PC-3 (cell line): ENCODE measurements at places on chromosomes 16 and 17.

DNA sequence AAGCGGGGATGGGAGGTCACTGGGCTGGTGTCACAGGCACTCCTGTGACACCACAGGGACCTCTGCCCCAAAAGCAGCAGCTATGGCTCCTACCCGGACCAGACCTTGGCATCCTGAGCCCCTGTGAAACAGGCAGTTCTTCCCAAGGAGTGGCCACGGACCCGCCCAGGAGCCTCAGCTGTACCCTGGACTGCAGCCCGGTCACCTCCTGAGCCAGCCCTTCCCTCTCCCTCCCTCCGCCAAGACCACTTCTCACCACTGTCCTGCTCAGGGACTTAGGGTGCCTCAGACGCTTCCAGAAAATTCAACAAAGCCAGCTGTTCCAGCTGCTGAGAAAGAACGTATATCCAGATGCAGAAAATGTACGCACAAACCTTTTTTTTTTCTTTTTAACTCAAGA lies 13.9 kb upstream of the NCBP3 start:
- DNase-seq = no peak

GRCh38 chr16:66935314-66936011 lies at the start of gene CES2:
TSS of gene CES2 (plus strand) at chr16:66935516. CDS start at chr16:66935636, 120 bp downstream.
- DNase-seq = peak; percentile 62

- no peak for DNase-seq
These were observed 250.0 kb downstream of the PRKCA start for GRCh38 chr17:66552371-66552770.

DNA sequence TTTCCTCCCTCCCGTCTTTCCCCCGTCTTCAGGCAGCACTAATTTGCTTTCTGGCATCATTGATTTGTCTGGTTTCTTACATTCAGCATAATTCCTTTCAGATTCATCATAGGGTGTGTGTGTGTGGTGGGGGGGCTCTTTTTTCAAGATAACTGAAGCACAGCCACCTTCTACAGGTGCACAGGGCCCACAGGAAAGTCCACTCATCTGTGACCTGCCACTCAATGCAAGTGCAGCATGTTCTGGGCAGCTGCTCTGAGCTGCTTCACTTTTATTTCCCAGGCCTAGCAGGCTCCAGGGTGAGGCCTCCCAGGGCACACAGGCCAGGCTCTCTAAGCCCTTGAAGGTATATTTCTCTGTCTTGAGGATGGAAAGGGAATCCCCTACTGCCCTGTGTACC lies 35.2 kb upstream of the MYH10 start:
- no peak for DNase-seq

- DNase-seq = no peak
These were observed 16.1 kb downstream of the TEKT5 start for GRCh38 chr16:10678655-10679054.

DNA sequence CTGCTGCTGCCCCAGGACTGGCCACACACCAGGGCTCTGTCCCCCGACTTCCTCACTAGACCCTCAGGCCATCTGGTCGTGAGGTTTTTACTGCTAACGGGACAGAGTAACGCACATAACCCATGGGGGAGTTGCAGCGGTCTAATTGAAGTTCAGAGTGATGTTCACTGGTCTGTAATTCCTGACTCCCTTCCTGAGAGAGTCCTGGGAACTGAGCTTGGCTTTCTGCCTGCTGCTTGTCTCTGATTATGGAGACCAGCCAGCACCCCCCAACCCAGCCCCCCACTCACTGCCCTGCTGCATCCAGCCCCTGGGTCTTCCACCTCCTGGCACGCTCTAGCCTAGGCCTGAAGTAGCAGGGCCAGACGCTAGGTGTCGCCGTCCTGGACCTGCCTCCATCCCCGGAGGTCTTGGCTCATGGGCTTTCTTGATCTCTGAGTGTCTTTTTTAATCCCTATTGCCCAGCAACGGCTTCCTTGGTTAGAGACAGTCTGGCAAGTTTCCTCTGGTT lies 192.9 kb downstream of the CCDC182 start:
- no peak for DNase-seq

- no peak for DNase-seq
These were observed 21.2 kb downstream of the DHODH start for GRCh38 chr16:72029567-72030271.

DNA sequence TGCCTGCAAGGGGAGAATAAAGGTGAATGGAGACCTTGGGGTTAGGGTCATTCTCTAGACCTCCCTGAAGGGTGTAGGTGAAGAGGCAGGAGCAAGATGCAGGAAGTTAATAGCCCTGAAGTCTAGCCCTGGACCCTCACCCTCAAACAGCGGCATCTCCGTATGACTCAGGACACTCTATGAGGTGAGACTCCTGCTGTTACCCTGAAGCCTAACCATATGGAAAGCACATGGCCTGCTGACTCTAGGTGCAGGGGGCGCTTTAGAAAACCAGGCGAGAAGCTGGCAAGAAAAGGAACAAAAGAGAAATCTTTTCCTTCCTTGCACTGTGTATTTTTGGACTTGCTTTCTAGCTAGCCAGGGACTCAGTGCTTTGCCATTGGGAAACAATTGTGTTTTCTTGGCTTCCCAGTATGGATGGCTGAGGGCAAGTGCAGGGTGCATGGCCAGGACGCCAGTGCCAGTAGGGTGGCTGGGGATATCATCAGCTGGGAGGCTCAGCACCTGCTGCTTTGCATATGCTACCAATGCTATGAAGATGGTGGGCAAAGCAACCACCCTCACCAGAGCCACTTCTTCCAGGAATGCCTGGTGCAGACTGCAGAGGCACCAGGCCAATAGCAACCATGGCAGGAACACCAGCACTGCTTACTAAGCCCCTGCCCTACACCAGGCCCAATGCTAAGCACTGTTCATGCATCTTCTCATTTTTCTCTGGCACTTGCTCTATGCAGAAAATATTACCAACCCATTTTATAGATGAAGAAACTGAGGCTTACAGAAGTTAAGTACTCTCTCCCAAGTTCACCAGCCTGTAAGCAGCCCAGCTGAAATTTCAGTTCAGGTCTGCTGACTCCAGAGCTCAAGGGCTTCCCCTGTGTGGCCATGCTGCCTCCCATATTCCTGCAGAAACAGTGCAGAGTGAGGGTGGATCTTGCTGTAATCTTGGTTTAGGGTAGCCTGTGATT lies 425.1 kb downstream of the SLC39A11 start:
- DNase-seq = no peak

GRCh38 chr17:54944796-54945195 lies 23.7 kb downstream of the COX11 start:
- no peak for DNase-seq

DNA sequence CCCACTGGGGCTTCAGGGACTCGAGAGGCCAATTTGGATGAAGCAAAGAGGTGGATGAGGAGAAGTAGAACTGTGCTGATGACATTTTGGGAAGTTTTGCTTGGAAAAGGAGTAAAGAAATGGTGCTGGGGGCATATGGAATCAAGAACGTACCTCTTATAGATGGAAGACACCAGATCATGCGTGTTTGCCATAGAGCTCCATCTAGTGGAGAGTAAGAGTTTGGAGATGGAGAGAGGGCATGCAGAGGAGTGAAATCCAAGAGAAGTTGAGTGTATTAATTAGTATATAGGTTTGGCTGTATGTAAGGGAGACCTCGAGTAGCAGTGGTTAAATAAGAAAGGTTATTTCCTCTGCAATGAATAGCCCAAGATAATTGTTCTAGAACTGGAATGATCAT lies 56.0 kb downstream of the SHISA6 start:
- DNase-seq = peak; percentile 18

GRCh38 chr17:81371910-81372760 lies 23.1 kb upstream of the BAHCC1 start:
- peak; percentile 39 for DNase-seq

DNA sequence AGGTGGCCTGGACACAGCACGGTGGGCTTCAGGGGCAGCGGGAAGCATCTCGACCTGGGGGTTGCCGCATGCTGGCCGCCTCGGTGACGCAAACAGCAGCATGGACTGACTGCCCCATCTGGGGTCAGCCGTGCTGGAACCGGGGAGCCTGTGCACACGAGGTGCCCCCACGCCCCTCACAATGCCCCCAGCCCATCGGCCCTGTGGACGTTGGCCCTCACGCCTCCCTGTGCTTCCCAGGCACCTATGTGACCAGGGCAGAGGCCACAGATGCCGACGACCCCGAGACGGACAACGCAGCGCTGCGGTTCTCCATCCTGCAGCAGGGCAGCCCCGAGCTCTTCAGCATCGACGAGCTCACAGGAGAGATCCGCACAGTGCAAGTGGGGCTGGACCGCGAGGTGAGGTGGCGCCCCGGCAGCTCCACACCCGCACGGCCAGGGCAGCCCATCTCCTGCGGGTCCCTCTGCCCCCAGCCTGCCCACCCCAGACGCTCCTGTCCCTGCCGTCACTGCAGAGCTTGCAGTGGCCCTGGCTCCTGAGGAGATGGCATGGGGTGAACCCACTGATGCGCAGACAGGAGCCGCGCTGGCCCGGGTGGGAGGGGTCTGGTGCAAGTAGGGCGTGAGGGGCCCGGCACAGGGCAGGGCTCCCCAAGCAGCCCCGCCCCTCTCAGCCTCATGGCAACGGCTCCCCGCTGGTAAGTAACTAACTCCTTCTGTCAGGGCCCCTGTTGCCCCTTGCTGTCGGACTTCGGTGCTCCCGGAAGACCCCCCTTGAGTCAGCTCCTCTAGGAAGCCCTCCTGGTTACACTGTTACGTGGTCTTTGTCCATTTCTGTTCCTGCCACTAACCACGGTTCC lies 13.6 kb downstream of the CDH15 start:
- DNase-seq = no peak

DNA sequence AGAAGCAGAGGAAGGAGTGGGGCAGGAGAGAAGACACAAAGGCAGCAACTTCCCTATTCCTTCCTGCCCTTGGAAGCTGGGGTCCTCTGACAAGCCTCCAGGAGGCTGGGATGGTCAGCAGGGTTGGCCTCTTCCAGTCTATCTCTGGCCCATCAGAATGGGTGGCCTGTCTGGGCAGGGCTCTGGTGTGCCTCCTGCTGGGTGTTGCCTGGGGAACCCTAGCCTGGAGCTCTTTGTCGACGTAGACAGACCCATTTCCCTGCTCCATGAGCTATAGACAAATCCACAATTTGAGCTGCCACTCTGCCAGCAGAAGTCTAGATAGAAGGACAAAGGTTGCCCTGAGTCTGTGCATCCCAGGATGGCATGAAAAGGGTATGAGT lies 11.4 kb downstream of the IGFBP4 start:
- no peak for DNase-seq

GRCh38 chr16:19578378-19578971 lies 23.0 kb downstream of the VPS35L start:
- DNase-seq = no peak

- DNase-seq = no peak
These were observed 13.8 kb upstream of the SEZ6 start for GRCh38 chr17:29019475-29020181.

DNA sequence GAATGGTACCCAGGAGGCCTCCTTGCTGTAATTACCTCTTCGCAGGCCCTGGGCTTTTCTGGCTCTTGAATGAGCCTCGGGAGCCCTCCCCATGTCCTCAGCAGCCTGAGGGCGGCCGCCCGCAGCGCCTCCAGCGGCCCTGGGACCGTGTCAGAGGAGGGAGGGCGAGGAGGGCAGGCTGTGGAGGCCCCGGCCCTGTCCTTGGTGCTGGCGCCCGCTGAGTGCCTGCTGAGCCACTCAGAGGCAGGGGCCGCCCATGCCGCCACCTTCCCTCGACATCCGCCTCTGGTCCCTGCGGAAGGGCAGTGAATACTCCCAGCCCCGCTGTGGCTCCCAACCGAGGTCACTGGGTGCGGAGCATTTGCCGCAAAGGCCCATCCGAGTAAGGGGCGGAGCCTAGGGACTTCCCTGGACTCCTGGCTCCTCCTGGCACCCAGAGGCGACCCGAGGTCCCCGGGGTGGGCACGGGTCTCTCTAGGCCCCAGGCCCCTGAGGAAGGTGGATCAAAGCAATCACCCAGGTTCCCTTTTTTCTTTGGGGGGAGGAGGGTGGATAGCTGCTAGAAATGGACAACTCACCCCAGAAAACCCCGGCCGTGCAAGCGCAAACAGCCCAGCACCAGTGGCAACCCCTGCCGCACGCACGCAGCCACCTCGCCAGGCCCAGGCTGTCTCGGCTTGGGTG lies 2.8 kb downstream of the RBFOX3 start:
- DNase-seq = peak; percentile 45

- no peak for DNase-seq
These were observed 174.3 kb upstream of the CHMP6 start for GRCh38 chr17:80817321-80817845.

DNA sequence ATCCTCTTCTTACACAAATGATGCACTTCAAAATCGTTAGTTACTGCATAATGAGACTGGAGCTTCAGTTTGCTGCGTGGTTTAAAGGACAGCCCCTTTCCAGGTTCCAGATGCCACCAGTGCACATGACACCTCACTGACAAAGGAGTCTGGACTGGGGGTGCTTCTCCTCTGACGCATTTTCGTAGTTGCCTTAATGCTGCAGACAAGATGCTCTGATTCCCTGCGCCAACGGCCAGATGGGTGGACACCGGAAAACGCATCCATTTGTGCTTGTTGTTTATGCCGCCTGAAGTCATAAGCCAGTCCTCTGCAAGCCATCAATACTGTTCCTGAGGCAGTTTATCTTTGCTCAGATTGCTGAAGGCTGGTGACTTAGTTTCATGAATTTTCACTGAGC lies 16.0 kb downstream of the FBXO31 start:
- no peak for DNase-seq

GRCh38 chr17:64331366-64331765 lies 59.3 kb downstream of the PECAM1 start:
- no peak for DNase-seq

- no peak for DNase-seq
These were observed 17.6 kb upstream of the LGALS9 start for GRCh38 chr17:27613433-27613832.

- DNase-seq = no peak
These were observed 2.2 kb upstream of the ATXN1L start for GRCh38 chr16:71843572-71843971.

- DNase-seq = no peak
These were observed 177.9 kb upstream of the NLRP1 start for GRCh38 chr17:5762191-5762590.

- no peak for DNase-seq
These were observed 33.2 kb downstream of the VPS35L start for GRCh38 chr16:19588661-19589060.

DNA sequence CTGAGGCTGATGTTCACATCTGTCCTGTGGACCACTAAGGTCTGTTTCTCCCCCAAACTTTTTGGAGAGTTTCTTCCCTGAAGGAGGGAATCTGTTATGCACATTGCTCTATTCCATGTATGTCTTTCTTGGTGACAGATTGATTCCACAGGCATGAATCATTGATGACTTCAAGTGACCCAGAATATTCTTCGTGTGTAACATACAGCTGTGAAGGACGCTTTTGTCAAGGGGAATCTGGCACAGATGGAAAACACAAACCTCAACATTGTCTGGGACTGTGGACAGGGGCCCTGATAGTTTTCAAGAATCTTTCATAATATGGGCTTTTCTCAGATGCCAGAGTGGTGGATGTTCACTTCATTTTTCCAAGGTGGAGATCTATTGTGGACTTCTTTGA lies 223.1 kb upstream of the MAF start:
- no peak for DNase-seq
